ENCODE measurements at places on chromosomes 7 and 10. TPM values are rescaled to one million over a fixed set of nuclear protein-coding genes. Genes with fewer than 3 reads are reported as not detected.

GRCh38 chr7:155702616-155703015, 58.2 kb downstream of the RBM33 start:
- no peak for ATAC-seq

DNA sequence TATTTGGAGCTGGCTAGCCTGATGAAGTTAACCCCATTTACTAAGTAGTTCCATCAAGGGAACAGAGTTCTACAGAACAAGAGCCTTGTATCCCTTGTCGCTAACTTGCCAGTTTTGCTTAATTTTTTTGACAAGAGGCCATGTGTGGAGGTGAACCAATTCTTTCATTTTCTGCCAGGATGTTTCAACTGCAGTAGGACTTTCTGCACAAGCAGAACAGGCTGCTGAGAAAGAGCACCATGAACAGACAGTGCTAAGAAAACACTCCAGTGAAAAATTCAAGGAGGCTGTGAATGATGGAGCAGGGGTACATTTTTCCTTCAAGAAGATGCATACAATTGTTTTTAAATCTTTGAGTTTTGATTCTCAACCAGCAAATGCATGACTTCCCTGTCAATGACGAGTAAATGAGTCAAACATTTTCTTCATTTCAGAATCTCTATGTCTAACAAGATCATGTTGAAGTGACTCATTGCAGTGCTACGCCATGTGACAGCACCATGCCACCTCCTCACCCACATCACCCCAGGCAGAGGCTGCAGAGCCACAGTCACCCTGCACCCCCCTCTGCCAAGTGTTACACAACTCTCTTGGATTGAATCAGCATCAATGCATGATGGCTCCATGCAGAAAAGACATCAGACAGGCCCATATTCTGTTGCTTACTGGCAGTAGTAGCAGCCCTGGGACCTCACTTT, 193.1 kb downstream of the COBL start:
- ATAC-seq: peak; percentile 45

DNA sequence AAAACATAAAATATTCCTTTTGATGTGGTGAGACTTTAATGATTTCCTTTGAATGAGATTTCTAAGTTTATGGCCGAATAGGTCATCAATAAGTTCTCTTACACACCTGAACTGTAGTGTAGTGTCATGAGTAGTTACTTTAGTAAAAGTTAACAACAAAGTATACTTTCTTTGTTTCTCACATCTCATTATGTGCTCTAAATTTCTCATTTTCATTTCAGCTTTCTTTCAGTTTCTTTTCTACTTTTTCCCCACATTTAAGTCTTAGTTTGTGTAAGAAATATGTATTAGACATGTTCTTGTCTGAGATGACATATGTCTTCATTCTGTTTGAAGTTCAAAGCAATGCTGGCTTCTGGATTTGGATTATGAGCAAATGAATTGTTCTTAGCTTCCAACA, 348.1 kb downstream of the ANKRD7 start:
- no peak for ATAC-seq

GRCh38 chr7:23298141-23298881, 828 bp upstream of the MALSU1 start:
- ATAC-seq: peak; percentile 16

DNA sequence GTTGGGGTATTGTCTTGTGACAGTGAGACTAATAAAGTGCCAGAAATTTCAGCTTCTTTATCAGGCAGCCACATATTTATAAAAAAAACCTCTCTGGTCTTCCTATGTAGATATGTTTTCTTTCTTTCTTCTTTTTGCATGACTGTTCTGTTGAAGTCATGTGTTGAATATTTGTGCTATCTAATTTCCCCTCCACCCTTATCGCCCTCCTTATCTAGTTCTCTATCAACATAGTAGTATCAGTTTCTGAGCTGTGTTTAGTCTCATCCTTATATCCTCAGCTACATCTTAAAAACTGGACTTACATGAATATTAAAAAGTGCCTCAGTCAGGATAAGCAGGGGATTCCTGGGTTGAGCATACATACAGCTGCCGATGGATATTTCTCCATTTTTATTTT, 53.9 kb downstream of the SEMA3D start:
- no peak for ATAC-seq

GRCh38 chr10:62847433-62847832, 31.3 kb upstream of the EGR2 start:
- ATAC-seq: no peak

- ATAC-seq: no peak
These were observed 31.8 kb downstream of the ARHGAP22 start for GRCh38 chr10:48573045-48573444.

- no peak for ATAC-seq
These were observed 25.2 kb upstream of the PRR15 start for GRCh38 chr7:29538389-29538788.

DNA sequence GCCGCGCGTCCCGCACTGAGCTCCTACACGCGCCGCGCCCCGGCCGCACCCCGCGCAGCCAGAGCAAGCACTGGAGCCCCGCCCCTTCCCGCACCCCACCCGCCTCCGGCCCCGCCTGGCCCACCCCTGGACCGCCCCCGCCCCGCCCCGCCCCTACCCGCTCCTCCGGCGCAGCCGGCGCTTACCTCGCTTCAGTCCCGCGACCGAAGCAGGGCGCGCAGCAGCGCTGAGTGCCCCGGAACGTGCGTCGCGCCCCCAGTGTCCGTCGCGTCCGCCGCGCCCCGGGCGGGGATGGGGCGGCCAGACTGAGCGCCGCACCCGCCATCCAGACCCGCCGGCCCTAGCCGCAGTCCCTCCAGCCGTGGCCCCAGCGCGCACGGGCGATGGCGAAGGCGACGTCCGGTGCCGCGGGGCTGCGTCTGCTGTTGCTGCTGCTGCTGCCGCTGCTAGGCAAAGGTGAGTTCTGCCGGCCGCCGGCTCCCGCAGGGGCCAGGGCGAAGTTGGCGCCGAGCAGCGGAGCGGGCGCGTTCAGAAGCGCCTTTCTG, at the start of gene RET:
TSS of gene RET (plus strand) at position 194 of the 545 bp plus-strand sequence. CDS start at position 384, 190 bp downstream.
- ATAC-seq: peak; percentile 79

DNA sequence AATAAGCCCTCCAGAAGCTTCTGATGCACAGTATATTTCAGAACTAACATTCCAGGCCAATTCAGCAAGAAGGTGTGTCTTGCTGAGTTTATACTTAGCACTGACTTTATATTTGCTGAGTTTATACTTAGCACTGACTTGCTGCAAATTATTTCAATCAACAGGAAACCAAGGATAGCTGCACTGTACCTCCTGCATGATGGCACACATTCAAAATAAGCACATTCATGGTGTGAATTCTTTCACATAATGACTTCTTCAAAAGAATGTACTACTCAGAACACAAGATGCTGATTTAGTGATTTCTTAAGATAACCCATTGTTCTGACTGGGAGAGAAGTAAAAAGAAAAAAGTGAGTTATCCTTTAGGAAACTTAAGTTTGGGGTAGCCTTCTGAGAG, 52.0 kb downstream of the JAZF1 start:
- ATAC-seq: no peak

- no peak for ATAC-seq
These were observed 272.3 kb downstream of the ELFN1 start for GRCh38 chr7:1942243-1942940.

DNA sequence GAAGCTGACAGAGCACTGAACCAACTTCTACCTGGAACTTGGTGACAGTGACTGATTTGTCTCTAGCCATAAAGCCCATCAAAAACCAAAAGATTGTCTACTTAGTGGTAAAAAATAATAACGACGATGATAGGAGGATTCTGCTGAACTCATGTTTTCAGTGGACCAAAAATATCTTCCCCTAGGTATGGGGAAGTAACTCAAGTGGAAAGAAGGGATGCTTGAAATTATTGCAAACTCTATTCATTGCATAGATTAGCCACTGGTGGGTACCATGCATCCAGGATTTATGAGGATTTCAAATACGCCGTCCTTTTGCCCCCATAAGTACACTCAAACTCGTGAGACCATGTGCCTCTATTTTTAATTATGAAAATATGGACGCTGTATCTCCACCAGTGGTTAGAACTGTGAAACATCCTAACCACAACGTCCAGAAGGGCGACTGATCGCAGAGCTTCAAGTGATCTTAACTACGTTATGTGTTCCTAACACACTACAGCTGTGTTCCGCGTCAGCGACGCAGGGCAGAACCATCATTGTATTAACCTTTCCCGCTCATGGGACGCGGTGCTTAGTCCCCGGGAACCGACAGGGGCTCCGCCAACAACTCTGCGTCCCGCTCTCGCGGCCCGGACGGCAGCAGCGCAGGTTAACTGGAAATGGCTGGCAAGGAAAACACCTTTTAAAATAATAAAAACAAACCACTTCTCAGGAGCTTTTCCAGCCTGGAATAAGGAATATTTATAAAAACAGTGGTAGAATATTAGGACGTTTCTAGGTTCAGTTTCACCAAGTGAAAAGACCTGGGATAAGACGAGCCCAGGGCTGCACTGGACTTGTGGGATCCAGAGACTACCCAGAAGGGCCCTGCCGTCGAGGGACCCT, 776 bp downstream of the PEX1 start:
- ATAC-seq: no peak

DNA sequence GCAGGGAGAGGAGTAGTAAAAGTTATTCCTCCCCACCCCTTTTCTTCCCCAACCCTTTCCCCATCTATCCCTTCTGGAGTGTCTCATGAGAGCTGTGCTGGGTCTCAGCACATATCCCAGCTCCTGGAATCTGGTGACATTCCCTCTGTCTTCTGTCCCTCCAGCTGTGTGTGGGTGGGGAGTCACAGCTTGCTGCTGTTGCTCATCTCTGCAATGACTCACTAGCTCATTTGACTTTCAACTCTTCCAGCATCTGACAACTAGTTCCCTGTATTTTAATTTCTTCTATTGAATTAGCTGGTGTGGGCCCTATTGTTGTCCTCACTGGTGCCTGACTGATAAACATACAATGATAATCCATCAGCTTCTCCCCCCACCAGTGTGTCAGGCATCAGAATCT, 198.9 kb upstream of the AUTS2 start:
- ATAC-seq: peak; percentile 97

- no peak for ATAC-seq
These were observed 61.5 kb downstream of the HBP1 start for GRCh38 chr7:107230334-107230733.

GRCh38 chr7:21076574-21076973, 289.9 kb upstream of the SP8 start:
- no peak for ATAC-seq

GRCh38 chr10:120953897-120954296, 102.7 kb downstream of the WDR11 start:
- ATAC-seq: no peak

- ATAC-seq: peak; percentile 68
These were observed 871.7 kb downstream of the LRMDA start for GRCh38 chr10:76302961-76303630.

Gene ZNF438
- total RNA-seq: 2.8 TPM

Gene NPC1L1
- total RNA-seq: 0.34 TPM

Gene FBXO24
- total RNA-seq: 1.9 TPM

Gene CALCR
- 0.10 TPM for total RNA-seq

Gene MSS51
- total RNA-seq: 3.3 TPM

Gene C7orf57
- not detected for total RNA-seq

Gene CDC123
- total RNA-seq: 178 TPM

Gene STMP1
- 20.6 TPM for total RNA-seq

Gene JAKMIP3
- total RNA-seq: 0.59 TPM

Gene ALKBH4
- 9.8 TPM for total RNA-seq

Gene PDE6C
- total RNA-seq: 0.41 TPM

Gene PLEKHS1
- total RNA-seq: not detected

All from motor neuron (in vitro differentiated cells).